Hematopoietic multipotent progenitor cell treated with erythropoietin and hydrocortisone succinate and interleukin-3 and kit ligand, for 4 days (in vitro differentiated cells): ENCODE measurements at places on chromosomes 1 and 21.
A peak's percentile ranks its signal among the peaks of the same experiment; 100 is the strongest.

DNA sequence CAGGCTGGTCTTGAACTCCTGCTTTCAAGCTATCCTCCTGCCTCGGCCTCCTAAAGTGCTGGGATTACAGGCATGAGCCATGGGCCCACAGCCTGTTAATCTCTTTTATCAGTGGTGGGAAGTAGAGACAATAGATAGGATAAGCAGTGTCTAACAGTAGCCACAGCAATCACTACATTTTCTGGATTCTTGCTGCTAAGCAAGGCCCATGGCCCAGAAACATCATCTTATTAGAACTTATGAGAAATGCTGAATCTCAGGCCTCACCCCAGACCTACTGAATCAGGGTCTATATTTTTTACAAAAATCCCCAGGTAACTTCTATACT lies 29.7 kb downstream of the IGFN1 start:
- no peak for DNase-seq

DNA sequence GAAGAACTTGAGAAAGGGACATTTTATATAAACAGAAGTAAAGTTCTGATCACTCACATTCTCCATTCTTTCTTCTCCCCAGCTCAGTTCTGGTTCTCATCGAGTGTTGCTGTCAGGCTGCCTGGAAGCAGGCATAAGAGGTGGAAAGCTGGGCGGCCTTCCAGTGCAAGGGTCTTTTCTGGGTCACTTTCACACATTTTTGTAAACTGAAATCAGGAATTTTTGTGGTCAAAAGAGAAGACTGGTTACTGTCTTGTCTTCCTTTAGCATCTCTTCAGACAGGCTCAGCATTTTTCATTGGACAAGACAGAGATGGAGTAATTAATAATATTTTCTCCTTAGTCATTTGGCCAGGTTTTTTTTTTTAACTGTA lies 93.7 kb downstream of the CTH start:
- DNase-seq, result no peak

DNA sequence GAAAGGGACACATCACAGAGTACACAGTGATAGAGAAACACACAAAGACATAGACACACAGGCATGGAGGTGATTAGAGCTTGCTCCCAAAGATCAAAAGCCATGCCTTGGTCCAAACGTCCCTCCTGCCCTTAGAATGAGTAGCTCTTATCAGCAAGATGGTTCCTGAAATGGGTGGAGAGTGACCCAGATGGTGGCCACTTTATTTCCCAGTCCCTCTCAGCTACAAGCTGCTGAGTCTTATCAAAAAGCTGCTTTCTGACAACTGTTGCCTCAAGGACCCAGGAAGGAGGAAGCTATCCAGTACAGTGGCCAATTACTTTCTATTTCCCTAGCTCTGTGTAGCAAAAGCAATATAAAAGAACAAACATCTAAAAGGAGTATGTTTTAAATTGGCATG lies 7.7 kb upstream of the CLCA1 start:
- DNase-seq, result peak; percentile 63

DNA sequence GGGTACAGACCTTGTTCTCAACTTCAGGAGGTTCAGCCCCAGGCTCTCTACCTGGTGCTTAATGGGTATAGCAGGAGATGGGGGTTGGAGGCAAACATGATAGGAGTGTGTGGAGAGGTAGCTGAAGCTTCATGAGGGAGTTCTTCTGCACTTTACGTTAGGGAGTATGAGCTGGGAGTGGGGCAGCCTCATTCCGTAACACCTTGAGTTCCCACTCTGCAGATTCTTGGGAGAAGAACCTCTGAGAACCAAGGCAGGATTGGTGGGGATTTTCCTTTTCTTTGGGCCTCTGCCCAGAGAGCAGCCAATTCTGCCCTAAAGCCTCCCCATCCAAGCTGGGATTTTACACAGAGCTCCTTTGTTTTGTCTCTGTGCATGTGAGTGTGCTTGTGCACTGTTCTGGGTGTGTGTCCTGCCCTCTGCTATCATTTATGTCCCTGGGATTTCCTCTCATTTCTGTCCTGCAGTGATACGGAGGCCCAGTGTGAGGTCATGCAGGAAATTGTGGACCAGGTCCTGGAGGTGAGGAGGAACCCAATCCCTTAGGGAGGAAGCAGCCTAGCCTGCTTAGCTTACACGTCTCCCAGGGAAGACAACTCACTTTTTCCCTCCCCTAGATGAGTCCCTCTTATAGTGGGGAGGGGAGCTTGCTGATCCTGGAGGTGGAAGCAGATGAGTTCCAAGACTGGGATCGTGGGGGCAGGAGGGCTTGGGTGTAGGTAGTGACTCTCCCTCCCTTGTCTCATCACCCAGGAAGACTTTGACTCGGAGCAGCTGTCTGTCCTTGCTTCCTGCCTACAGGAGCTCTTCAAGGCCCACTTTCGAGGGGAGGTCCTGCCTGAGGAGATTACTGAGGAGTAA lies 11.6 kb upstream of the SLC27A3 start:
- no peak for DNase-seq

DNA sequence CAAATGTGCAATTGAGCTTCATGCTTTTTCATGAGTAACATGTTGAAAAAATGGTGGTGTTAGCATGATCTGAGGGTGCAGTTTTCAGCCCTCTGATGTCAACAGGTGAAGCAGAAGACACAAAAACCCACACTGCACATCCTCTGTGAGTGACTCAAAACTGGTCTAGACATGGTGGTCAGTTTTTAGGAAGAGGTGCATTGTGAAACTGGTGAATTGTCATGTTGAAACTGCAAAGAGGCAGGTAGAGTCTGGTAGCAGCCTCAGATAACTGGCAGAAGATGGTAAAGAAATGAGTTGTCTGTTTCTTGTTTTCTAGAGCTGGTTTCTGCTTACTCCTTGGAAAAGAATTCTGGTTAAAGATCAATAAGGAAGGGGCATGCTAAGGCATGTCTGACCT lies 97.3 kb upstream of the HMCN1 start:
- DNase-seq, result no peak

- DNase-seq, result no peak
Observed at GRCh38 chr1:3263790-3264189, 190.7 kb upstream of the ARHGEF16 start.

DNA sequence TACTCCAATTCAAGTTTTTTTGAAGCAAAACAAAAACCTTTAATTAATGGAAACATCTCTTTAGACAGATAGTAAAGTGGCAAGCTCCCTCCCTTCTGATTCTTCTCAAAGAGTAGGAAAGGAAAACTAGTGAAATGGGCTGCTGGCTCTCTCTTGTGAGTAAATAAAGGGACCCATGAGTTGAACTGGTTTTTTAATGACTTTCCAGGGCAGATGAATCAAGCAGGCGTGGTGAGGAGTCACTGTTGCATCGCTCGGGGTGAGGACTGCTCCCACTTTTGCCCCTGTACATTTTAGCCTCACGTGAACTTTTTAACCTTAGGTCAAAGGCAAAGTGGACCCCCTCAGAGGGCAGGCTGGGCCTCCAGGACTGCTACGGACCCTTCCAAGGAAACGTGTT lies 64.8 kb downstream of the ABCA4 start:
- no peak for DNase-seq

DNA sequence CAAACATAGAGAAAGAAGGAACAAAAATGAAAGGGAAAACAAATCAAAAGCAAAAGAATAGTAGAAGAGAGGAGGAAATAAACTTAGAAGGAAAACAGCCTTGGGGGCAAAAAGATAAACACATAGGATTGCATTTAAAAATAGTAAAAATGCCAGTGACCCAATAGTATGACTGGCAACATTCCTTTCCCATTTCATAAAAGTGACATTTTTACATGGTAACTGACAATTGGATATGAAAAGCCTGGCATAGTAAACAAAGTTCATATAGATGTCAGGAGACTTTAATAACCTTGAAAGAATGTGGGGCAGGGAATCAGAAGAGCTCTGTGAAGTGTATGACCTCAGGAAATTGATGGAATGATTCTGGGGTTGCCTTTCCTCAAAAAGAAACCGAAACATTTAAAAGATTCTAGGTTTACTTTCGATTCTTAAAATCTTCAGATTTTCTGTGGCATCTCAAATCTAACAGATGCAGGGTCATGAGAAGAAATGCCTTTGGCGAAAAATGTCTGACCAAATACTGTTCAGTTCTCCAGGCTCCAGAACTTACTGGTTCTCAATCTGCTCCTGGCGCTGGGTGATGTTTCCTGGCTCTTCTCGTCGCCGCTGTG lies 33.7 kb downstream of the SPTA1 start:
- DNase-seq, result no peak

GRCh38 chr21:32916522-32917099 lies 109.1 kb upstream of the OLIG2 start:
- DNase-seq, result peak; percentile 43

- no peak for DNase-seq
Observed at GRCh38 chr1:187952446-187952845, 1123.7 kb downstream of the PLA2G4A start.

GRCh38 chr1:246519514-246519913 lies 12.4 kb upstream of the SMYD3 start:
- DNase-seq, result no peak

- peak; percentile 85 for DNase-seq
Observed at GRCh38 chr1:160256396-160257046, 5.8 kb downstream of the DCAF8 start.

DNA sequence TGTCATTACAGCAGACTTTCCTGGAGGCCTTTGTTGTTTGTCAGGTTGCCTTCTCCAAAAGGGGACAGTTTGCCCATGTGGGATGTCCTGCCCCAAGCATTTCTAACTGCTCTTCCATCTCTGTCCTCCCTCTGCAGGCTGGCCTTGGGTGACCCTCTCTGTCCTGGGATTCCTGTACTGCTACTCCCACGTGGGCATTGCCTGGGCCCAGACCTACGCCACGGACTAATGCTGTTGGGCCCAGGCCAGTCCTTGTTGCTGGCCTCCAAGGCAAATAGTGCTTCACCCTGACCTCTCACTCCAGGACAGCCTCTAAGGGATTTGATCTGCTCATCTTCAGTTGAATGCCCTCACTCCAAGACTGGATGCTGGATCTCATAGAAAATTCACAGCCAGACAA lies 345.4 kb downstream of the HHAT start:
- DNase-seq, result no peak

- no peak for DNase-seq
Observed at GRCh38 chr1:168893359-168893801, 164.4 kb upstream of the DPT start.

DNA sequence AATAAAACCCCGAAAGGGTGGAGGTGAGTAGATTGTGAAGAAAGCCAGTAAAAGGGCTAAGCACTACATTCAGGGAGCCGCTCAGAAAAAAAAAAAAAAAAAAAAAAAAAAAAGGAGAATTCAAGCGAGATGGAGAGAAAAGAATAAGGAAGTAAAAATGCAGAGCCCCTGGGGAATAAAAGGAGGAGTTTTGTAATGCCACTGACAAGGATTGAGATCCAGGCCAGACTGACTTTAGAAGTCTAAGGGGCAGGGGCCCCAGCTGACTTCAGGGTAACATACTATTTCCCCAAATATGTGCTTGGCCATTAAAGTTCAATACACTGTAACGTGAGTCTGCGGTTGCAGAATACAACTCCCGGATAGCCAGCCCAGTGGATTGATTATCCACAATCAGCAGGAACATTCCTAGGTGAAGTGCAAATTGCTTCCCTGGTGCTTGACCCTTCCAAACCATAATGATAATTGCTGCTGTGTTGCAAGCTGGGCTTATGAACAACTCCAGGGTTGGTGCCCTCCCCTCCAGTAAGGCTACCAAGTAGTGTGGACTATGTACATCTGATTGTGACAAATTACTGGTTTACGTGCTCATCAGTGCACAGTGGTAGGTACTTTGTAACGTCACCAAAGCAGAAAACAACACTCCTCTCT lies 30.7 kb upstream of the RRP15 start:
- no peak for DNase-seq

GRCh38 chr1:171455967-171456366 lies 29.4 kb upstream of the PRRC2C start:
- DNase-seq, result no peak

DNA sequence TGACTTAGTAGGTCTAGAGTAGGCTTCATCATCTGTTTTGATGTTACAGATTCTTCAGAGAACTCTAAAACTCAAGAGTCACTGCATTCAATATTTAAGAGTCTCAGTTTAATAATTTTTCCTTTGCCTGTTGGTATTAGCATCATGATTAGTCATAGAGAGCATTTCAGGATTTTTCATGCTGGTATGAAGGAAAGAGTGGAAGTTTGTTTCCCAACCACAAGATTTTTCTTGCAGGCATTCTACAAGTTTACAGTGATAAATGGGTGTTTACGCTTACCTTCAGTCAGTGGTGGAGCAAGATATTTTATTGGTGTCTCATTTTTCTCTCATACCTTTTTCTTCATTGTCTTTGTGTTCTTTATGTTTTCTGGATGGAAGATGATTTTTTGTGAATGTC lies 58.4 kb upstream of the MYOCOS start:
- DNase-seq, result no peak

- DNase-seq, result no peak
Observed at GRCh38 chr1:175314300-175314699, 121.7 kb upstream of the KIAA0040 start.

DNA sequence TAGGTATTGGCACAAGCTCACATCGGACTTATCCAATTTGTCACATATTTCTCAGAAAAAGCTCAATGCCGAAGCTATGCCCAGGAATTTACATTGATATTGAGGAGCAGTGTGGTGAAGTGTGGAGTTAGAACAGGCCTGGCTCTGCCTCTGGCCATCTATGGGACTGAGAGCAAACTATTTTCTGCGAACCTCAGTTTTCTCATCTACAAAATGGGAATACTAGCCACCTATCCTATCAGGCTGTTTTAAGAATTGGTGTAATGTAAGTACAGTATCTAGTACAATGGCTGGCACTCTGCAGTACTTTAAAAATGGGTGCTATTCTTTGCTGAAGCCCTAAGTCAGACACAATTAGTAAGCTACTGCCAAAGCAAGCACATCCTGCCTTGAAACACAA lies 47.2 kb downstream of the ARHGEF11 start:
- no peak for DNase-seq

- no peak for DNase-seq
Observed at GRCh38 chr1:6953907-6954364, 168.7 kb downstream of the CAMTA1 start.

GRCh38 chr1:174352883-174353608 lies 94.7 kb upstream of the GPR52 start:
- no peak for DNase-seq

DNA sequence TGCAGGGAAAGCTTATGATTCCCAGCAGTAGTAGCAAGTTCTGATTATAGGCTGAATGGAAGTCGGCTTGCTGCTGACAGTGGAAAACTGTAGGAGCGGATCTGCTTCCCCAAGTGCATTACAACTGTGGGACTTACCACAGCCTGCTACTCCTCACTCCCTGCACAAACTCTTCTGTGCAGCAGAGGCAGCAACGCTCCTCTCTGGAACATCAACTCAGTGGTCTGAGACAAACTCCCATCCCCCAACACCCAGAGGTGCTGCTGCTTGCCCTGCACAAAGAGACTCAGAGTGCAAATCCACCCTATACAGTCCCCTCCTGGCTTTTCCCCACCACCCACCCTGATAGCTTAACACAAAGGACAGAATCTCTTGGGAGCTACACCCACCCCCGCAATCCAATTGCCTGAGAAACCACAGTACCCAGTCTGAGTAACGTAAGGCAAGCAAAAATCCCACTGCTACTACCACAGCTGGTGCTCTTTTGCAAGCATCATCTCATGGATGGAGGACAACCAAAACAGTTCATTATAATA lies 1455.2 kb downstream of the AMY1C start:
- DNase-seq, result no peak

GRCh38 chr1:118902711-118903191 lies 85.4 kb downstream of the TBX15 start:
- DNase-seq, result no peak

- DNase-seq, result no peak
Observed at GRCh38 chr1:43506233-43506632, 24.4 kb upstream of the PTPRF start.
